ENCODE measurements at places on chromosomes 2 and 18.

- no peak for DNase-seq
Observed at GRCh38 chr18:59387687-59388565, 28.9 kb upstream of the LMAN1 start.

- DNase-seq, result no peak
Observed at GRCh38 chr2:107553539-107553938, 273.2 kb upstream of the RGPD4 start.

- no peak for DNase-seq
Observed at GRCh38 chr2:127759931-127760330, 51.0 kb downstream of the WDR33 start.

DNA sequence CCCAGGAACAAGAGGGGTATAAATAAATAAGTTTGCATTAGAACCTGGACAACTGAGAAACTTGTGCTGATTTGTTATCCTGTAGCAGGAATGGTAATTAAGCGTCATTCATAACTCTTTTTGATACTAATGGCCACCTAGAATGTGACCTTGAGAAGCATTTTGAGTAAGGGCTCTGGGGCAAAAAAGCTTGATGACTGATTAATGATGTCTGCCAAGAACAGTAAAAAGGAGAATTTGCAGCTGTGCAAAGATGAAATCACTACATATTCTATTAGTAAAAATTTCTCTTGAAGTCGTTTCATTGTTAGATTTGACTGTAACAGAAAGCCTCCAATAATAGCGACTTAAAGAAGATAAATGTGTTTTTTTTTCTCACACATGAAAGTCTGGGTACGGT is 157.7 kb downstream of the PRKCE start:
- DNase-seq, result no peak

DNA sequence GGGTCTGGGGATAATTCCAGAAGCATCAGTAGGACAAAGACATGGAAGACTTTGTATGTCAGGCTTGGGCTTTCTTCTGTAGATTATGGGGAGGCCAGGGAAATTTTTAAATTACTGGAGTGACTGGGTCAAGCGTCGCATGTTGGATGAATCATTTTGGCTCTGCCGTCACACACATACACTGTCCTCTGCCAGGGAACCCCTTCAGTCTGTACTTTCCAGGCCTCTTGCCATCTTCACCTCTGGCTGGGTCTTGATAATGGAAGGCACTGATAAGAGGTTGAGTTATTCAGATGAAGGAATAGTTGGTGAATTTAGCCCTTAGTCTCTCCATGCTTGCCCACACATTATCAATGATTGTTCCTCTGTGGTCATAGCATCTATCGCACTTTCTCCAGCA is 895.1 kb upstream of the CELF4 start:
- DNase-seq, result no peak

DNA sequence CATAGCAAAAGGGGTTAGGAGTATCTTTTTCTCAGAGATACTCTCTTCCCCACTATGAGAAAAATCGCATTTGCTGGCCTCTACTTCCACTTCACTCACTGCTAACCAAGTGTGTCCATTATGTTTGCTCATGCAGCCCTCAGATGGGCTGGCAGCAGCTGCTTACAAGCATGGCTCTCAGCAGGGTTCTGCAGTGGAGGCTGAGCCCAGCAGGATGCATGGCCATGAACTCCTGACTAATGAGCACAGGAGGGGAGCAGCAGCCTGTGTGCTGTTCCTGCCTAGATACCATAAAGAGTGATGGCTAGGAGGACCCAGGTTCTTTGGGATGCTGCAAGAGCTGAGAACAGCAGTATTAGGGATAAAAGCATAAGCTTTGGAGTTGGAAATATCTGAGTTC is 316.9 kb upstream of the THSD7B start:
- no peak for DNase-seq

- DNase-seq, result no peak
Observed at GRCh38 chr2:153074207-153074606, 355.8 kb downstream of the ARL6IP6 start.

GRCh38 chr2:57376985-57377384 is 669.6 kb upstream of the VRK2 start:
- DNase-seq, result no peak
